CD4-positive, alpha-beta T cell treated with Interferon alpha-2 for 1 hour (primary cell): ENCODE measurements at places on chromosomes 4 and X.

DNA sequence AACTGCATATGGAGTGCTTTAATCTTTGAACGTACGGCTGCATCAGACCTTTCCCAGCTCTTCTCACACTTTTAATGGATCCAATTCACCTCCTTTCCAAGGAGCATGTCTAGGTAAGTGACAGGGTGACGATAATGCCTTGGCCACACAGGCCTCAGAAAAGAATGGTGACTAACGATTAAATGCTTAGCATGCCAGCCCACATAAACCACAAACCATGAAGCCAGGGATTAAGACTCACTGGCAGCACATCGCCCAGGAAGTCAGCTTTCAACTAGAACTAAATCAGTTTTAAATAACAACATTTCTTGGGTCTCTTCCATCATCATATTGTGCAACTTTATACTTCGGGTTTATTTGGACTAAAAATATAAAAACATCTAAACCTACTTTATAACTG is 28.7 kb downstream of the INPP4B start:
- no peak for DNase-seq

- DNase-seq: no peak
Measured at GRCh38 chrX:132592880-132593279, 104.0 kb upstream of the MBNL3 start.

GRCh38 chrX:129957241-129958082 is 25.0 kb upstream of the BCORL1 start:
- peak; percentile 54 for DNase-seq

GRCh38 chr4:183337349-183337748 is 15.1 kb upstream of the CLDN24 start:
- DNase-seq: no peak

- DNase-seq: no peak
Measured at GRCh38 chrX:3576886-3577501, 136.5 kb downstream of the PRKX start.

DNA sequence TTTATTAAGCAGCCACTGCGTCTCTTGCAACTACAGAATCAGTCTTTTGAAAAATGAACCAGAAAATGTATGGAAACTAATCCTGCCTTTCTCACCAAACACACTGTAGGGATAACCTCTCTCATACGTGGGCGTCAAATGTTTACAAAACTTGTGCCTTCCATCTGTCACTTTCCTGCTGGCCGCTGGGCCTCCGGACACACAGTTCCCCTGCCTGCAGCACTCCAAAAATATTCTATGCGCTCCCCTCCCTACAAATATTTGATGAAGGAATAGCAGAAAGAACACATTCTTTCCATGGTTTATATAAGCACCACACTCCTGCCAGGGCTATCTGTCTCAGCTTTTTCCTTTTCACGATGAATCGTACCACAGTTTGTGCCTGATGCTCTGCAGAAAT is 14.9 kb upstream of the CYTL1 start:
- no peak for DNase-seq

DNA sequence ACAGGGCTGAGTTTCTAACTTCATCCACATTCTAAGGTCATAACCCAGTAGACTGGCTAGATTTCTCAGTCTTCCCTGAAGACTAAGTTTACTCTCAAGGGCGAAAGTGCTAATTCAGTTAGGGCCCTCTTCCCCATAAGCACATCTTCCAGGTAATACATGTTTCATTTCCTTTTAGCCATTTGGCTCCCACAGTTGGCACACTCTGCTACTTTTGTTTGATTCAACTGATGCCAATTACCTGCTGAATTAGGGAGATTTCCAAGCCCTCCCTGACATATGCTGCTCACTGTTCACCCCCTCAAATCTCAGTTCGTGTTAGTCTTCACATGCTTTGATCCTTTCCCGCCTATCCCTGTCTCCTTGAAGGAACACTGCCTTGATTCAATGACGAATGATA is 17.0 kb upstream of the WDR17 start:
- no peak for DNase-seq

DNA sequence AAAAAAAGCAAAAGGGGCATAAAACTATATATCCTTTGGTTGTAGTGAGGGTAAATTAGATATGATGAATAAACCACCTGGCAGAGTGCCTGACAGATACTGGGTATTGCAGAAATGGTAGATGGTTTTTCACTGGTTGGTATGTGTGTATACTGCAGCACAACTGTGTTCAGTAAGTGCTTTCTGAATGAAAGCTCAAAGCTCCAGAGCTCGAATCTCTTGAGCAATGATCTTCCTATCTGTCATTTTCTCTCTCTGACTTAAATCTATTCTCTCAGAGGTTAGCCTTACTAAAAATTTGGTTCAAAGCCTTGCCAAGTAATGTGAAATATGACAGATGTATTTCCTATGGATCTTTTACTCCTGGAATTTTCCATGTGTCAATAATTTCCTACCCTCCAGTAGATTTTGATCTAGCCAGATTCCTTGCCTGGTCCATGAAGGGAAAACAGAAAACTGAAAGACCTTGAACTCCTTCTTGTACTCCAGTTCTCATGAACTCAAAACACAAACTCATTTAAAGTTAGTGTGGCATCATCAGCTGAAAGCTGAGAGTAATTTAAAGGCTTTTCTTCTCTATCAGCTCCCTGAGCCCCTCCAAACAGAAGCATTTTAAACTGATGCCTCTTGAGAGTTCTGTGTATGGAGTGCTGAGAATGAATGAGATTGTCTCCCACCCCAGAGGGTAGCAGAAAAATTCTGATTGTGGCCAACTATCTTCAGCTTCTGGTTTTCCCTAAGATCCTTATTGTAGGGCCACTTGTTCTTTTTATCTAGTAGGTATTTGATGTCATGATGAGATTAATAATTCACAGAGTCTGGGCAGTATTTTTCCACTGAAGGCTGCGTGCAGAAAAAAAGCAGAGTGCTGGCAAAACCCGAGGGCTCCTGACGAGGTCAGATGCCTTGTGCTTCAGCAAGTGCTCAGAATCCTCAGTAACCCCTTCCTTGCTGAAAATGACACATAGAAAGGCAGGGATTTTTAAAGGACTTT is 363.4 kb upstream of the BOD1L1 start:
- no peak for DNase-seq

DNA sequence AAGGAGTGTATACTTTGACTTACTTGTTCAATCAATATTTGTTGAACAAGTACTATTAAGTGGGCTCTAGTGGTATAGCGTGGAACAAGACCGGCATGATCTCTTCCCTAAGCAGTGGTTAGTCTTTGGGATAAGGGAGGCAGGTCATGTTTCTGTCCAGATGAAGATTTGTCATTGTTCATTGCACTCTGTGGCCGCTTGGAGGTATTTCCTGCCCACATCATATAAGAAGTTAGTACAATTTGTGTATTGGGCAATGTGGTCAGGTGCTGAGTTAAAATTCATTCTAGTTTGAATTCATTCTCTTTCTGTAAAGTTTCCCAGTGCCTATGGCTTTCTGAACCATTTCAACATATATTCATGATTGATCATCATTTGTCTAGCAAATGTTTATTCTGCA is 101.1 kb upstream of the SHISA3 start:
- DNase-seq: no peak

GRCh38 chr4:82866706-82867385 is 24.1 kb downstream of the SEC31A start:
- DNase-seq: no peak

DNA sequence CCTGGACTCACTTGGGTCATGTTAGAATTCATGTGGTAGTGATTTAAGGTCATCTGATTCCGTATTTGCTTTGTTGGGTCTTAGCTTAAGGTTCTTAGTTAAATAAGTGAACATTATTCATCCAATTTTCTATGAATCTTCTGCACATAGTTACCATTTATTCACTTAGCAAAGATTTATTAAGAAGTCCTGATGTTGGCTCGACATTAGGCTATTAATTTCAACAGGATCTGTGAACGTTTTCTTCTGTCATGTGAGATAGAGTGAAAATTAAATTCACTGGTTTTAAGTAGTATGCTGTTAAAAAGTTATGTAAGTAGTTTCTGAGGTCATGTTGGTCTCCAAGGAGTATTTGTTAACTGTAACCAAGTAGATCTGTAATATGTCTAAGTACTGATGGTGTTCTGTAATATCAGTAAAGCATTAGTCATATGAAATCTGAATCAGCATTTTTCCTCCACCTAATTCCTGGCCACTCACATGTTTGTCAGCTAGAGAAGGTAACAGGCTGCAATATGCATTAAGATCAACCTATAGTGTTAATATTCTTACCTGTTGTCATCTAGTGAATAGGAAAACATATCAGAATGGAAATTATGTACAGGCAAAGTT is 155.6 kb downstream of the PCDH7 start:
- no peak for DNase-seq

GRCh38 chr4:85777908-85778631 is 303.1 kb downstream of the ARHGAP24 start:
- no peak for DNase-seq
